ENCODE measurements at places on chromosomes 7 and 10. TPM values are rescaled to one million over a fixed set of nuclear protein-coding genes. Genes with fewer than 3 reads are reported as not detected.

Gene SEMA3E
- total RNA-seq = 21.8 TPM

- DNase-seq = no peak
These were observed 439 bp upstream of the EMX2 start for GRCh38 chr10:117541909-117542705.

- no peak for DNase-seq
These were observed 3.1 kb downstream of the SYPL1 start for GRCh38 chr7:106108991-106109390.

GRCh38 chr10:79142522-79143309 is 74.0 kb downstream of the ZMIZ1 start:
- no peak for DNase-seq

DNA sequence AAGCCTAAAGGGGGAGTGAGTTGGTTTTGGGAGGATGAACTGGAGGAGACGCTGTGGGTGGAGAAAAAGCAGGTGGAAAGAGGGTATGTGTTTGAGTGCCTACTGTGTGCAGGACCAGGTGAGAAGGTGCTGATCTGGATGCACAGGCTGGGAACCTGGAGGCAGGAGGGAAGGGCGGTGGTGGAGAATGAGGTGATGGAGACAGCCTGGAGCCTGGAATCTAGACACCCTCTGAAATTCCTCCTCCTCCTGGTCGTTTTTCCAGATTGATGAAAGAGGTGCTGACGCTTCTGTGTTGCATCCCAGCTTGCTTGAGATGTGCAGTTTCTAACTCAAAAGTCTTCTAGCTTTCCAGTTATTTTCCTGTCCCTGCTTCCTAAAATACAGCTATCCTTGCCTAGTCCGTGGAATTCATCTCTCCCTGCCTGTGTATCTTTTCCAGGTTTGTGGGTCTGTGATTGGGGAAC is 67.5 kb downstream of the LRMDA start:
- DNase-seq = no peak

- DNase-seq = peak; percentile 78
These were observed at the start of gene PIP4K2A for GRCh38 chr10:22714479-22715289. TSS of gene PIP4K2A (minus strand) at chr10:22714578. CDS start at chr10:22714326, 252 bp downstream.

Gene DYNC1I1
- 0.73 TPM for total RNA-seq
